T-helper 1 cell treated with Interleukin-12 subunit alpha and Interleukin-12 subunit beta and Interleukin-4 antibody, amounts not matched to agents 30 ng/mL and 1 ng/mL, for 36 hours (primary cell): ENCODE measurements at places on chromosomes 2 and 18. TPM values are rescaled to one million over a fixed set of nuclear protein-coding genes. Genes with fewer than 3 reads are reported as not detected.

The HOXD13 gene
- total RNA-seq: not detected in 2 replicates

The SULT1C2 gene
- total RNA-seq: not detected in 2 replicates

The KLHL30 gene
- total RNA-seq: not detected in 2 replicates

The GALNT14 gene
- total RNA-seq: 0.17 and 0.27 TPM in 2 replicates

The NYAP2 gene
- not detected in 2 replicates for total RNA-seq

The SLC9A4 gene
- total RNA-seq: 0.15 and 0.20 TPM in 2 replicates

The RASGRP3 gene
- 13.9 and 14.1 TPM in 2 replicates for total RNA-seq

The SALL3 gene
- not detected in 2 replicates for total RNA-seq

The CAPN14 gene
- 0.44 and 0.68 TPM in 2 replicates for total RNA-seq

The RAD51AP2 gene
- not detected in 2 replicates for total RNA-seq

The ZNF396 gene
- total RNA-seq: 0.54 and 0.66 TPM in 2 replicates

The ABCG5 gene
- not detected in 2 replicates for total RNA-seq

The ALS2 gene
- 11.2 and 14.9 TPM in 2 replicates for total RNA-seq

The DSG2 gene
- total RNA-seq: 0.12 and 0.20 TPM in 2 replicates

The ANTXR1 gene
- 0.07 and 0.15 TPM in 2 replicates for total RNA-seq

The TCF7L1 gene
- total RNA-seq: not detected in 2 replicates

The FAM124B gene
- 0.39 and 0.42 TPM in 2 replicates for total RNA-seq

The UGT1A6 gene
- total RNA-seq: not detected in 2 replicates

The TMEFF2 gene
- not detected in 2 replicates for total RNA-seq

The INHBB gene
- not detected in 2 replicates for total RNA-seq

The CRYGC gene
- total RNA-seq: not detected in 2 replicates

The KIAA2012 gene
- total RNA-seq: not detected in 2 replicates

The HNMT gene
- not detected in 2 replicates for total RNA-seq

The CPS1 gene
- total RNA-seq: 0.34 and 0.61 TPM in 2 replicates

The CARF gene
- 5.8 and 7.1 TPM in 2 replicates for total RNA-seq

The POU3F3 gene
- not detected in 2 replicates for total RNA-seq

The TDRD15 gene
- not detected in 2 replicates for total RNA-seq

The PDCD1 gene
- total RNA-seq: 7.8 and 8.9 TPM in 2 replicates

The LYG2 gene
- not detected in 2 replicates for total RNA-seq

The DSG4 gene
- not detected in 2 replicates for total RNA-seq

The QPCT gene
- total RNA-seq: 0.49 and 0.54 TPM in 2 replicates
